ENCODE measurements at places on chromosomes 1 and 21.

- DNase-seq, result no peak
Observed at GRCh38 chr1:202765721-202766120, 42.5 kb downstream of the KDM5B start.

- DNase-seq, result no peak
Observed at GRCh38 chr21:14569868-14570267, 23.8 kb upstream of the SAMSN1 start.

DNA sequence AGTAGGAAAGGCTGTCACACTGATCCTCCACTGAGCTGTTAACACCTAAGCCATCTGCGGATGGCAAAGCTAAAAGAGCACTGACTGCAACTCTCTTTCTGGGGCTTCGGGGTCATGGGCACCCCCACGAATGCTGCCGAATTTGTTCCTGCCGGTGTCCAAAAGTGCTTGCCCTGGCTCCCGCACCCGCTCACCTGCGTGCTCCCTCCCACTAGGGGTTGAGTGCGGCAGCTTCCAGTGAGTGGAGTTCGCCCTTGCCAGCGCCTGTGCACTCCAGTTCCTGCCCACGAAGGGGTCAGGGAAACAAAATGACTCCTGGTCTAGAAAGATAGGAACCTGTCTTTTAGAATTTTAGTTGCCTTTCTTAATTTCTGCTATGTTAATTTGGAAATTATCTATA, 78.7 kb downstream of the IFI44 start:
- peak; percentile 56 for DNase-seq

DNA sequence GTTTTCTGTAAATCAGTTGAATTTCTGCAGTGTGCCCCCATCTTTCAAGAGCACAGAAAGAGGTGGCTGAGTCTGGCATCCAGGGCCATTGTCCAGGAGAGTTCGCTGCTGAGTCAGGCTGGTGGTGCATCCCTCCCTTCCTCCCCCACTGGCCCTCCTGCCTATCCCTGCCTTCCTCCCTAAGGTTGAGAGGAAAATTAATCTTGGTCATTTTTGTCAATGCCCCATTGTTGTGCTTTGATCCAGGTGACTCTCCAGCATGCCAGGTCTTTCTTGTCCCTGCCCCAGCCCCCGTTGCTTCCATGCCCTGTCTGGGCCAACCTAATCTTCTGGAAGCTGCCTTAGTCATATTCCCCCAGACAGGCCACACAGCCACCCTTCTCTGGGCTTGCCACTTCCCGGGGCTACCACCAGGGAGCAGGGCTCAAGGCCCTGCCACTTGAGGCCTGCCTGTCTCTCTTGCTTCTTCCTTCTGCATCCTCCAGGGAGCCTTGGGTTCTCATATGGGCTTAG, 26.6 kb downstream of the PROK1 start:
- DNase-seq, result peak; percentile 35

DNA sequence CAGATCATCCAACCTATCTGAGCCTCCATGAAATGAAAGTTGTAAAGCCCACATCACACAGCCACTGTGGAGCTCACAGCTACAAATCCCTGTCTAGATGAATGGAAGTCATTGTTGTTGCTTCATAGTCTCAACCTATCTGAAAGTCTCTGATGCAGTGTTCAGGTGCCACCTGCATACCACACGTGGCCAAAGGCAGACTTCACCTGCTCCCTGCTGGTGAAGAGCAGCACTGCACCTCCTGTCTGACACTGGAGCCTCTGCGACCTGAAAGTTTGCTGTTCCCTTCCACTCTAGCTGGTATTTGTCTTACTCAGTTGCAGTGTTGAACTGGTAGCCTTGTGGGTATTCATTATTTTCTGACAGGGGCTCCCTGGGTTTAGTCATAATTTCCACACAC, 18.4 kb downstream of the LORICRIN start:
- DNase-seq, result peak; percentile 92

- DNase-seq, result no peak
Observed at GRCh38 chr21:35674895-35675470, 385.3 kb downstream of the SETD4 start.

DNA sequence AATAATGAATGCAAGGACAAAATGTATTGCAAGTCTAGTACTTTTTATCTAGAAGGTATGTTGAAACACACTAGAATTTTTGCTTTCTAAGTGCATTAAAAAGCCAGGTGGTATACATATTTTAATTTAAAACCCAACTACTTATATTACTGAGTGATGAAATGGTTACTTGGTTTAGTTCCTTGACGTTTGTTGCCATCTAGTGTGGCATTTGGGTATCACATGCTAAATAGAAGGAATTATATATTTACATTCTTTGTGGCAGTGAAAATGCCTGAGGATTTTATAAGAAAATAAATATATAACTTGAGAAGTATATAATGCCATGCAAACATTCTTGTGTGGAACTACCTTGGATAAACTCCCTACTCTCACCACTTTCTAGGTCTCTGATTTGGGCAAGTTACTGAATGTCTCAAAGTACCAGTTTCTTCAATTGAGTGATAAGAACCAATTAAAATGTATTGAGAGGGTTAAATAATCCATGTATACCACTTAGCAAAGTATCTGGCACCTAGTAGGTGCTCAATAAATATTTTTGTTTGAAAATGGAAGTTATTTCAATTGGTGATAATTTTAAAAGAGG, 69.6 kb downstream of the SDCCAG8 start:
- no peak for DNase-seq

GRCh38 chr1:170714163-170714562, 50.2 kb downstream of the PRRX1 start:
- DNase-seq, result no peak
